Right forelimb (tissue), 1 donor: ENCODE measurements at places on chromosomes 3 and 15.

DNA sequence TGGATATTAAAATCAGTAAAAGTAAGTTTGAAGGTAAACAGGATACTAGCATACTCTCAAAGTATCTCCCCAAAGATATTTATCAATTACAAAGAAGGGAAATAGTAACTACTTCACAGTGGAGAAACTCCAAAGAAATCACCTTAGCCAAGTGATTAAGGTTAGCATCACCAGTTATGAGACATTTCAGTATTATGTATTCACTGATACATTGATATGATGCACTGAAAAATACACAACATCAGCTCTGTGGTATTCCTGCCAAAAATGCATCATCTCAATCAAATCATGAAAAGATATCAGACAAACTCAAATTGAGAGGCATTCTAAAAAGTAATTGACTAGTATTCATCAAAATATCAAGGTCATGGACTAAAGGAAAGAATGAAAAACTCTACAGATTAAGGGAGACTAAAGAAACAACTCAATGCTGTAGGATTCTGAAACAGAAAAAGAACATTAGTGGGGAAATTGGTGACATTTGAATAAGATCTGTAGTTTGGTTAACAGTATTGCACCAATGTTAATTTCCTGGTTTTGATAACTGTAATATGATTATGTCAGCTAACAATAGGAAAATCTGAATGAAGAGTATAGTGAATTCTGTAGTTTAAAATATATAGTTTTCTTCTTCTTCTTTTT is 215.4 kb downstream of the UACA start:
- DNase-seq = no peak

DNA sequence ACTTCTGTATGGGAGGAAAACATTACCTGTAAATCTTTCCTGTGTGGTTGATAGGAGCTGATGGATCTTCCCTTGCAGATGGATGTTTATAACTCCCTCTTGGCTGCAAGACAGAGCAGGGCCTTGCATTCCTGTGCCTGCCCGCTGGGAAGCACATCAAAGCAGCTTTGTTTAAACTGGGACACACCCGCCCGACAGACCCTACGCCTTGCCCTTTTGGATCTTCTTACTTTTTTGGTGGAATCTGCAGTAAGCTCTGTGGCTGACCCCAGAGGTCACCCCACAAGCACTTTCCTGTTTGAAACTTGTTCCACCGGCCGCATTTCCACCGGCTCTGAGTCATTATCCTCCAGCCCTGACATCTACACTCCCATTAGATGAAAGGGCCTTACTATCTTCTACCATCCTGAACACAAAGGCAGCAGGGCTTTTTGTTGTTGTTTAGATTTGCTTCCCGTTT is 244.1 kb upstream of the STT3B start:
- DNase-seq = no peak

DNA sequence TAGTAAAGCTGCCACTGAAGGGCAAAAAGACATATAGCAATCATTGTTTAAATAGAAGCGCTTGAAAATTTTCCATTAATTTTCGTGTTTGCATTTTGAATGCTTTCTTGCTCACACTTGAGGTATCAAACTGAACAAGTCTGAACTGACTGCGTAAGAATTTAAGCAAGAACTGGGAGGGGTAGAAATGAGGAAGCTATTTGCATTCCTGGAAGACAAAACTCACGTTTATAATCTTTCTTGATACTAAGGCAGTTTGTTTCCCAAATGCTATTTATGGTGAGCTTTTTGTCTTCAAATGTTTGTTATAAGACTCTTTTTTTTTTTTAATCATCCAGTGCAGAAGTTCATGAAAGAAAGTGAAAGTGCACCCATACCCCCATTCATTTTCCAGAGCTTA is 499.8 kb upstream of the TPRG1 start:
- DNase-seq = no peak

DNA sequence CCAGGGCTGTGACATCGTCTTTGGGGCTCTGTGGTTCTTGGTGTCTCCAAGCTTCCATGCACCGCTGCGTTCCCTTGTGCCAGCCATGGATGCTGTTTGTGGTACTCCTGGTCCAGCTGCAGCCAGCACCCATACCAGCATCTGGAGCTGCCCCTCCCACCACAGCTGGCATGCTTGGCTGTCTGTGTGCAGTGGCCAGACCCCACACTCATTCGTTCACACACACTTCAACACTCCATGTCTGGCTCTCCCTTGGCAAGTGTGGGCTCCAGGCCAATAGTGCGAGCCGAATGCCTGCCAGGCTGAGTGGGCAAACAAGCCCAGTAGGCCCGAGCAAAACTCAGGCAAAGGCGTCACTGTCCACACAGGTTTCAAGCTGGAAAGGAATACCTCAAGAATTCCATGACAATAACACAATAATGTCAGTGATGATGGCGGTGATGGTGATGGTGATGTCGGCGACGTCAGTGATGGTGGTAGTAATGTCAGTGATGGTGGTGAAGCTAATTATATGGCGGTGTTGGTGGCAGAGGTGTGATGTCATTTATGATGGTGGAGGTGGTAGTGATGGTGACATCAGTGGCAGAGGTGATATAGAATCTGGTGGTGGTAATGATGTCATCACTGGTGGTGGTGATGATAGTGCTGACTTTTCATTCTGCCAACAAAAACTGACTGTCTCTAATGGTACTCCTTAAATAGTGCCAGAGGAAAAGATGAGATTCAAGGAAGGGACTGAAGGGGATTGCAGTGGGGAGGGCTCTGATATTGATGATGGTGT is 19.3 kb downstream of the TBC1D21 start:
- no peak for DNase-seq

- DNase-seq = no peak
Measured at GRCh38 chr15:34802803-34803750, 7.7 kb upstream of the ACTC1 start.

GRCh38 chr3:100063929-100064461 is 50.3 kb downstream of the FILIP1L start:
- no peak for DNase-seq

DNA sequence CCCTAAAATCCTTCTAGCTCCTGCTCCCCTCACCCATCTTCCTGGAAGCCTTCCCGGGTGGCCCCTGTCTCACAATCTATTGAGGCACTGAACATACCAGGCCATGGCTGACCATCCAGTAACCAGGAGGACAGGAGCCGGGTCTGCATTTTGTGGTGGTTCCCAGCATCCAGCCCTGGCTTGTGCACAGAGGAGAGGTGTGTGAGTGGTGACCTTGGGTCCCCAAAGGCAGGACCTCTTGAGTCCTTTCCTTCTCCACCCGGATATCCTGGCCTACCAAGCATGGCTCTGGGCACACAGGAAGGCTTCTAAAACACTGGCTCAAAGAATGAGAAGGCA is 7.8 kb downstream of the CSK start:
- no peak for DNase-seq

- no peak for DNase-seq
Measured at GRCh38 chr3:134299185-134299887, 48.7 kb upstream of the RYK start.

DNA sequence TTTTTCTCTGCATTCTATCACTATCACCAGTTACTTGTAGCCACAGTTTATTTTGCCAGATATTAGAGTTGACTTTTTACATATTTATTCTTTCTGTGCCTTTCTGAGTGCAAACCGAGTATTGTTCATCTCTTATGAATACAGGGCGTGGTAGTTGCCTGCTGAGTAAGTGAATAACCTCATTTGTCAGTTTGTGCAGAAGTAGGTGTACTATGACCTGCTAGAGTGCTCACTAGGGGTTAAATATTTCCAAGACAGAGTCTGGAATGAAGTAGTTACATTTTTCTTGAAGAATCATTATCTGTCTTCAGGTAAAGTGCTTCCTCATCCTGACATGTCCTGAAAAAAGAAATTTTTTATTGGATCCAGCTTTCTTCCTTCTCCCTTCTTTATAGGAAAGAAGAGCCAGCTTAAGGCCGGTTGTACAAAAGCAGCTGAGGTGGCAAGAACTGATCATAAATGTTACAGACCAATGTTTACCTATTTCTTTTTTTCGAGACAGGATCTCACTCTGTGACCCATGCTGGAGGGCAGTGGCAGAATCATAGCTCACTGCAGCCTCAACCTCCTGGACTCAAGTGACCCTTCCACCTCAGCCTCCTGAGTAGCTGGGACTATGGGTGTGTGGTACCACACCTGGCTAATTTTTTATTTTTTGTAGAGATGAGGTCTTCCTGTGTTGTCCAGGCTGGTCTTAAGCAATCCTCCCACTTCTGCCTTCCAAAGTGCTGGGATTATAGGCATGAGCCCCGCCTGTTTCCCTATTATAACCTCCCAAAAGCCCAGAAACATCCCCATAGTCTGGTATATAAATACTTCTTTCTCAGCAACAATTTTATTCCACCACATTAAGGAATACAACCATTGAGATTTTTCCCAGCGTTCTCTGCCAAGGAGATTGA is 182.5 kb downstream of the TPRG1 start:
- DNase-seq = no peak

DNA sequence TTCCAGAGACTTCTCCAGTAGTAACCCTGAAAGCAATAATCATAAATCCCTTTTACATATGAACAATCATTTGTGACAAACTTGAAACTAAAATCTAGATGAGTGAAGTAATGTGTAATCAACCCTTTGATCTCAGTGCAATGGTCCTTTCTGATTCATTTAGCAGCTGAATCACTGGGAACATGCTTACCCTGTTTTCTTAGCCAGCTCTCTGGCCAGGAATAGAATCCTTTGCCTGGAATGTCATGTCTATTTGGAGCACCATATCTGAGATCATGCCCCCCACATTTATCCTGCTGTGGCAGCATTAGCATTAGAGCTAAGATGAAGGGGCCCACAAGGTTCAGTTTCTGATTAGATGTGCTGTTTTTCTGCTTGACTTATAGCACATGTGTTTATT is 309.8 kb downstream of the OXSM start:
- DNase-seq = no peak

- no peak for DNase-seq
Measured at GRCh38 chr3:100107221-100107814, 7.0 kb downstream of the FILIP1L start.

- DNase-seq = no peak
Measured at GRCh38 chr15:29024662-29025061, 138.9 kb downstream of the APBA2 start.

- no peak for DNase-seq
Measured at GRCh38 chr3:46517016-46517783, 19.4 kb downstream of the RTP3 start.

GRCh38 chr15:66773129-66773873 is 71.3 kb downstream of the SMAD6 start:
- peak; percentile 72 for DNase-seq

DNA sequence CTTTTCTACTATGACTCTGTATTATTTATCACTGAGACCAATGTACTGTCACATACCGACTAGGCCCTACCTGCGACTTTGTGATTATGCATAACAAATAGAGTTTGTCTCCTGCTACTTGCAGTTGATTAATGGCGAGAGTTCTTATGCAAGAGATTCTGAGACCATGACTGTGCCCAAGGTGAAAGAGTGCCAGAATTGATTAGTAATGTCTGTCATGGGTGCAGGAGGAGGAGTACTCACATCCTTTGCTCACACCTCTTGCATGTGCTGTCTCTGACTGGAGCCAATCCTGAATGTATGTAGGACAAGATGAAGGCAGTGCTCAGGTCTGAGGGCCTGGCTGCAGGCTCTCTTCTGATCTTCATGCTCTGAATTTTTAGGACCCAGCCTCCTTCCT is 260.7 kb downstream of the THSD4 start:
- DNase-seq = no peak

GRCh38 chr15:65836665-65837064 is 32.6 kb upstream of the RAB11A start:
- no peak for DNase-seq

- DNase-seq = no peak
Measured at GRCh38 chr3:53495146-53495519, 722 bp downstream of the CACNA1D start.

- no peak for DNase-seq
Measured at GRCh38 chr15:91508633-91509032, 344.9 kb upstream of the SLCO3A1 start.

DNA sequence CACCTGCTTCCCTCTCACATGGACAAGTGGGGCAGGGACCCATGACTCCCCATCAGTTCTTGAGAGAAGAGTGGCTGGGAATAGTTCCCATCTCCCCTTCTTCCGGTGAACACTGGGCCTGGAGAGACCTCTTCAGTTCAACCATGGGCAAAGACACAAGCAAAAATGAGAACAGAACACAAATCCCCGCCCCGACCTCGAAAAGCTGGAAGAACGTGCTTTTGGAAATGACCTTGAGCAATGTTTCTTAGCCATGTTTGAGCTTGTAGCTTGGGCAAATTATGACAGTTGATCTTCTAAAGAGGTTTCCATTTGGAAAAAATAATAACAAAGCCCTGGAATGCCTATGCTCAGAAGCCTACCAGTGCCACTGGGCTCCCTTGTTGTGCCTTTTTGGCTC is 59.0 kb downstream of the FAM174B start:
- DNase-seq = peak; percentile 15

DNA sequence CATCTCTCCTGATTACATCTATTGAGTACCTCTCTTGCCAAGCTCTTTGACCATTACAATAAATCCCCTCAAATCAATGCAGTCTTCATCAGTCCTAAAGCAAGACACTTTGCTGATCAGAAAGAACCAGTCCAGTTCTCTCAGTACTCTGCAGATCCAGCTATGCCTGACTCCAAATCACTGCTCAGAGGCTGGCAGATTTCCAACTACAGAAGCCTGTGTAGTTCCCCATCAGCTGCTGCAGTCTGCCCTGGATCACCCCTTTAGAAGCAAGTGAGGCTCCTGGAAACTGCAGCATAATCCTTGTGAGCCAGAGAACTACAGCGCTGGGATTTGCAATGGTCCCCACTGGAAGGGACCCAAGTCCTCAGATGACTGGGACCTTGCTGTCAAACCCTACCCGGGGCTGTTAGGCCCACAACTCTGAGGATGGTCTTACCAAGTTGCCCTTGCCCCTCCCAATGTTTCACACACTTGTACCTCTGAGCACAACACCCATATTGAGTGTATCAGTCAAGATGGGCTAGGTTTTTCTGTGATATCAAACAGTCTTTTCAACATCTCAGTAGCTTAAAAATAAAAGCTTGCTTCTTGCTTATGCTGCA is 81.9 kb upstream of the TOPAZ1 start:
- DNase-seq = no peak

GRCh38 chr15:33968224-33968623 is at the start of gene CHRM5:
TSS of gene CHRM5 (plus strand) at chr15:33968497. CDS start at chr15:34062718, 94,221 bp downstream.
- no peak for DNase-seq

DNA sequence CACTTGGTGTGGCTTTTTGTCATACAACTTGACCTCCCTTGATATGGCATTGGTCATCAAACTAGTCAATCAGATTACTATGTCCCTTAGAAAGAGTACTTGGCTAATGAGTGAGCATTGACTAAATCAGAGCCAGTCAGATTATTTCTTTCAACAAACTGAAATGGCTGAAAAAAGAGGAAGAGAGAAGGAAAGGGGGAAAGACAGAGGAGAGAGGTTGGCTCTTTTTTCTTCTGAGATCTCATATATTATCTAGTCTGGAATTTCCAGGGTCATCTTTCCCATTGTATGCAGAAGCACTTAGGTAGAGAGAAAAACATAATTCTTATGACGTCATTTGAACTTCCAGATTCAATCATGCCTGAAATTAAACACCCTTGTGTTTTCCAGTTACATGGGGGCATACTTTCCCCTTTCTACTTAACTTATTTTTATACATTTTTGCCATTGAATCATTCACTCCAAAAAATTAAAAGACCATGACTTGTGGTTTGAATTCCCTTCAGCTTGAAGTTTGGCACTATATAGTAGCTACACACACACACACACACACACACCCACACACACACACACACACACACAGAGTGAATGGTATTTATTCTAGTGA is 387.8 kb downstream of the LSAMP start:
- no peak for DNase-seq

GRCh38 chr3:51156147-51156546 is 228.9 kb upstream of the MANF start:
- DNase-seq = no peak

GRCh38 chr15:80441714-80442113 is 37.5 kb downstream of the ARNT2 start:
- no peak for DNase-seq
